ENCODE measurements at places on chromosomes 1 and 21. TPM values are rescaled to one million over a fixed set of nuclear protein-coding genes. Genes with fewer than 3 reads are reported as not detected.

The CLCA4 gene
- not detected for total RNA-seq

The VWA5B1 gene
- not detected for total RNA-seq

The TMEM52 gene
- 0.80 TPM for total RNA-seq

The WDR64 gene
- not detected for total RNA-seq

The RNF186 gene
- not detected for total RNA-seq

The TTC34 gene
- 1.1 TPM for total RNA-seq

The PLA2G4A gene
- total RNA-seq: 0.78 TPM

The FMOD gene
- total RNA-seq: 1.7 TPM

The NUP210L gene
- 0.04 TPM for total RNA-seq

The CCDC30 gene
- total RNA-seq: 1.8 TPM

The SPRR4 gene
- total RNA-seq: not detected

The LCE1D gene
- not detected for total RNA-seq

The ATF6 gene
- 20.3 TPM for total RNA-seq

The TFF2 gene
- not detected for total RNA-seq

The FCAMR gene
- not detected for total RNA-seq

The DISP1 gene
- 2.4 TPM for total RNA-seq

The CFHR3 gene
- not detected for total RNA-seq

The OVAAL gene
- not detected for total RNA-seq

The COX20 gene
- total RNA-seq: 39.7 TPM

The SLC44A5 gene
- total RNA-seq: 0.15 TPM

The SLC45A1 gene
- total RNA-seq: 0.48 TPM

The AMY1A gene
- not detected for total RNA-seq

The AADACL4 gene
- not detected for total RNA-seq

The ATF3 gene
- 38.9 TPM for total RNA-seq

The TRIM67 gene
- total RNA-seq: not detected
